ENCODE measurements at places on chromosomes 11 and 22.

- DNase-seq, result no peak
Measured at GRCh38 chr11:27837895-27838563, 137.8 kb upstream of the BDNF start.

- no peak for DNase-seq
Measured at GRCh38 chr11:132960273-132961078, 571.8 kb downstream of the OPCML start.

DNA sequence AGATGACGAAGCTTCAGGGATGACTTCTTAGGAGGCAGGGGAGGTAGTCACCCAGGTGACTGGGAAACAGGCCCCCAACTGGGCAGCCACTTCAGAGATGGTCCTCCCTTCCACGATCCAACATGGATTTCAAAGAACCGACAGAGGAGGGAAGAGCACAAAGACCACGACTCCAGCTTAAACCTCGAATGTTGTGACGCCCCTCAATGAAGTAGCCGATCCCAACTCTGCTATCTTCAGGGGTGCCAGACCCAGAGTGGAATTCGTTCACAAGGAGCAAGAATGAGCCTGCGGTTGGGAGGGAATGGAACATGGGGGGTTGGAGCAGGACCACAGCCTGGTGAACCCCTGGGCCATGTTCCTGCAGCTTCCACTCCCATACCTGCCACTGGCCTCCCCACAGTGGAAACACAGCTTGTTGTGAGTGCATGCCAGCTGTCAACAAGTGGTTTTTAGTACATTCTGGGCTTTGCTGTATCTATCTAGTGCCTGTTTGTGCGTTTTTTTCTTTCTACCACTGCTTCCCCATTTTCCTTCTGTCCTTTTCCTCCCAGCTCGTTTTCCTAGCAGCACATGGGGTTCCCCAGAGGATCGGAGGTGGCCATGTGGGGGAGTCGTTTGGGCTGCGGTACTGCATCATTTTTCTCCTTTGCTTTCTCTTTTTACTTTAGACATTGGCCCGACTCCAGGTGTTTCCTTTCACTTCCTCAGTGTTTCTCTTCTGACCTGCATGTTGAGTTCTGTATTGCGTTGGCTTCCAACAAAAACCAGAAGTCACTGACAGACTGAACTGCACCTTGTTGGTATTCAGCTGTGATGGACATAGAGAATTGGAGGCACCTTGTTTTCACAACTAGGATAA is 65.8 kb downstream of the MORC2 start:
- DNase-seq, result no peak

GRCh38 chr22:23786752-23787599 is at the start of gene SMARCB1:
Gene SMARCB1, plus strand, starts transcription at chr22:23786966. Its CDS starts 204 bp downstream, at chr22:23787170.
- no peak for DNase-seq

- DNase-seq, result no peak
Measured at GRCh38 chr11:119983240-119983732, 154.6 kb downstream of the TRIM29 start.

- no peak for DNase-seq
Measured at GRCh38 chr11:34996958-34997357, 80.5 kb downstream of the PDHX start.

DNA sequence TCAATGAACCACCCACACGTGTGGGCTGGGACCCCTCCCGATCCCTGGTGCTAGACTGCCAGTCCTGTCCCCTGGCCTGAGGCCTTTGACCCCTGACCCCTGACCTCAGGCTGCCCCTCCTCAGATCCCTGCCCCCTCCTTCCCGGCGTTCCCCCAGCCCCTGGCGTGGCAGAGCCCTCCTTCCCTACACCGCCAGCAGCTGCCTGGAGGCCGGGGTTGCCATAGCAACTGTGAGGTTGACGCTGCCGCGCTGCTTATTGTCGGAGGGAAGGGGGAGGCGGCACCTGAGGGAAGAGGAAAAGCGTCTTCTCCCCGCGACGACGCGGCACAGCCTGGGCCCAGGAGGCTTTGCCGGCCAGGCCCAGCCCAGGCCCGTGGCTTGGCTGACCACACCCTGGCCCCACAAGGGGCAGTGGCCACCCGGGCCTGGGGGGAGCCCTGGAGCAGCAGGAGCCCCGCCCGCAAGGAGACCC is 32.6 kb downstream of the SHANK3 start:
- no peak for DNase-seq

DNA sequence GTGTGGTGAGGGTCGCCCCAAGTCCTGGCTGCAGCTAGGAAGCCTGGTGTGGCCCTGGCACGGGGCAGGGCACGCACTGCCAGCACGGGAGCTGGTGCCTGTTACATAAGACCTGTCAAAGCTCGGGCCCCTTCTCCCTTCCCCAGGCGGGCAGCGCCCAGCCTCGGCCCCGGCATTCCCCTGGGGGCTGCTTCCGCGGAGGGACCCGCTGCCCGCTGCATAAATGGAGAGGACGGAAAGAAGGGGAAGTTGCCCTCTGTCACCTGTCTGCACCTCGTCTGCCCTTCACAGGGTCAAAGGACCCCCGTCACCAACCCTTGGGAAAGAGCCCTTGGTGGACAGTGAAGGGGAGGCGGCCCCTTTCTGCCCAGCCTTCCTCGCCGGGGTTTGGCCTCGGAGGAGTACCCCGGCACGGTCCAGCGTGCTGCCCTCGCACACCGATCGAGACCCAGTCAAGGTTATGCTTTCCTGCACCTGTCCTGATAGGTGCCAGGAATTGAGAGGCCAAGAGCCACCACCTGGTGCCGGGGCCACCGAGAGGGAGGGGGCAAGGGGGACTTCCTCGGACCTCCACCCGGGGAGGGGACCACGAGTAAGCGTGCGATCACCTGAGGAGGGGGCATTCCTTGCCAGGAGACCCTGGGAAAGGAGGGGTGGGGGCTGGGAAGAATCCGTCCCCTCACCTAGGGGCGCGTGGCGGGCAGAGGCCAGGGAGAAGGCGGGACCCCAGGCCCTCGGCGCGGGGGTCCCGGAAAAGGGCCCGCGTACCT is 16.8 kb upstream of the MFRP start:
- no peak for DNase-seq

DNA sequence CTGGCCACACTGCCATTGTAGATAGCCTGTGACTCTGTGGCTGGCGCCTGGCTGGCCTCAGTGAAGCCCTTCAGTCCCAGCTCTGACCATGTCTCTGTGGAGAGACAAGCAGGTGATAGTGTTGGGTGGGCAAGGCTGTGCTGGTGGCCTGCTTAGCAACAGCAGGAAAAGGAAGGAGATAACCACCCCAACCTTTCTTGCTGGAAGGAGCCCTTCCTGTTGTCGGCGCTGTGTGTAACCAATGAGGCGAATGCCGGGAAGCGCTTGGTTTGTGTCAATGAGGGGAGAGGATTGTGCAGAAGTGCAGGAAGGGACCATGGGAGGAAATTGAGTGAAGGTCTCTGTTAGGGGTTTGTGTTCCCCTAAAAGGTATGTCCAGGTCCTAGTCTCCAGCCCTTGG is 27.3 kb downstream of the PARVB start:
- DNase-seq, result no peak

DNA sequence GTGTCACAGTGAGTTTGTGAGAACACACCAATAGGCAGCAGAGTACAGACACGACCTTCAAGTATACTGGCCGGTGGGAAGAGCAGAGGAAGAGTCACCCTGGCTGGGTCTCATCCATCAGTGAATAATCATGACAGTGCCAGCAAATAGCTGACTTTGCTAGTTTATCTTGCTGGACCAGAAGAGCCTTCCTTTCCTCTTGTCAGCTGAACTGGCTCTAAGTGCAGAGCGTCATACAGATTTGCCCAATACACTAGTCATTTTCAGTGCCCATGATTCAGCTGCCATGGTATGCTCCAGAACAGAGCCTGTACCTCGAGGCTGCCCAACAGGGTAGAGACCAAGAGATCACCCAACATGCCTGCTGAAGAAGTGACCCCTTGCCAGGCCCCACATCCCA is 82.9 kb upstream of the TBCEL start:
- no peak for DNase-seq

DNA sequence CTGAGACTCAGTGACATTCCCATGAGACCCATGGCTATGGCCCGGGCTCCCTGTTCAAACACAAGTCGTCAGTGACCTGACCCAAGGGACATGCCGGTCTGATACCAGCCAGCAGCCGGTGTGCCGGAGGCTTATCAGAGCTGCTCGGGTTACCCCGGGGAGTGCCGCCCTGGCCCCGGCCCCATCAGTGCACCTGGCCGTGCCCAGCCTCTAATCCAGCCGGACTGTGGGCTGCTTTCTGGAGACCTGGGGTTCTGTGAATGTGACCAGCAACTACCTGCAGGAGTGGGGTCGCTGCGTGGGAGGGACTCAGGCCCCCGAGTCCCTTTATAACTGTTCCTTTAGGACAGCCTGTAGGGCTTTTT is 52.7 kb downstream of the LINC01488 start:
- no peak for DNase-seq

DNA sequence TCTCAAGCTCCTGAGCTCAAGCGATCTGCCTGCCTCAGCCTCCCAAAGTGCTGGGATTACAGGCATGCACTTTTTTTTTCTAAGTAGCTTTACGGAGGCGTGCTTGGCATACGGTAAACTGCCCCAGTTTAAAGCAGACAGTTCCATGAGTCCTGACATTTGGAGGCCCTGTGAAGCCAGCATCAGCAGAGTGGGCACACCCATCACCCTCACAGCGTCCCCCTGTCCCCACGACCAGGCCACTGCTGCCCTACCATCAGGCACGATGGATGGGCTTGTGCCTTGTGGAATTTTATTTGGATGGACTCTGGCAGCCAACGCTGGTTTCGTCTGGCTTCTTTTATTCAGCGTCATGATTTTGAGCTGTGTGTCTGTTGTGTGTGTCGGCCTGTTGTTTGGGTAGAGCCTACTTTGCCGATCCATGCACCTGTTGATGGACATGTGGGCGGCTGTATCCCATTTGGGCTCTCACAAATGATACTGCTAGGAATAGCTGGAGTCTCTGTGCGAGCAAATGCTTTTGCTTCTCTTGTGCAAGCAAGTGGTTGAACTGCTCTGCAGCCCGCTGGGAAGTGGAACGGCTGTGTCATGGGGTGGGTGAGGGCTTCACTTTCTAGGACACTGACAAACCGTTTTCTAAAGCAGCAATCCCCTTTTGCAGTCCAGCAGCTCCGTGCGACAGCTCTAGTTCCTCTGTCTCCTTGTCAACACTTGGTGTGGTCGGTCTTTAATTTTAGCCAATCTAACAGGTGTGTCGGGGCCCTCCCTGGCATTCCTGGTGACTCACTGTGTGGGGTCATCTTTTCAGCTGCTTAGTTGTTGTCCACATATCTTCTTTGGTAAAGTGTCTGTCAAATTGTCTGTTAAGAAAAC is 23.8 kb downstream of the KCNQ1 start:
- no peak for DNase-seq

DNA sequence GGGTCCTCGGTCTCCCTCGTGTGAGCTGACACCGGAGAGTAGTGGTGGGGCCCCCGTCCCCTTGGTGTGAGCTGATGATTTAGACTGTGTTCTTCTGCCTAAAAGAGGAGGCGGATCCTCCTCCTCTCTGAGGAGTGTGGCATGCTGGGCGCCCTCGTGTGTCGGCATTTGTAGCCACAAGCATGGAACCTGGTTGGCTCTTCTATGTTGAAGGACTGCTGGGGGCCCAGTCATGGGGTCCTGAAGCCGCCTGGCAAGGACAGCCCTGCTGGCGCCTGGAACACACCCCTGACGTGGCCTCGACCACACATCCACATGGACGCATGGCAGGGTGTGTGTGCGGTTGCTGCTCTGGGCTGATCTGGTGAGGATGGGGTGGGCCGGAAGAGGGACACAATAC is 50.2 kb downstream of the AP2A2 start:
- DNase-seq, result no peak

- no peak for DNase-seq
Measured at GRCh38 chr11:90699791-90700400, 477.0 kb upstream of the CHORDC1 start.

GRCh38 chr11:62770778-62771143 is 435 bp upstream of the TAF6L start:
- no peak for DNase-seq

DNA sequence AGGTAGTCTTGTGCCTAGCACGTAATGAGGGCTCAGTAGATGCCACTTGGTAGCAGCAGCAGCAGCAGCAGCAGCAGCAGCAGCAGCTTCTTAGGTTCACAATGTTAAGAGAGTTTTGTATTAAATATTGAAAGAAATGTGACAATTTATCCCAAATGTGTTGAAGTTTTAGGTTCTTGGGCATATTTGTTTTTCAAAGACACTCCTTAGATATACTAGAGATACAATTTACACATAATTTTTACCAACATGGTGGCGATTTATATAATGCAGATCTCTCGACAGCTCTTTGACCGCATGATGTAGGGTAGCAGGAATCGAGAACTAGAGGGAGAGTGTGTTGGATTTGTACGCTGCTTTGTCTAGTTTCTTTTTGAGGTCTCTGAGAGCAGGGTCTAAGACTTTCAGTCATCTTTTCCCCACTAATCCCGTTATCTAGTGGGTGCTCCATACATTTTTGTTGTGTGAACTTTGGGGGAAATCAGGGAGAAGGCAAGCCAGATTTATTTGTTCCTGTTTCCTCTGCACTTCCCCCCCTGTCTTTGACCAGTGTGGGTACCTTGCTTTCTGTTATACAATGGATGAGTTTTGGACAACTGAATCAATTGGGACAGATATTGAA is 1.4 kb downstream of the FDX1 start:
- no peak for DNase-seq

DNA sequence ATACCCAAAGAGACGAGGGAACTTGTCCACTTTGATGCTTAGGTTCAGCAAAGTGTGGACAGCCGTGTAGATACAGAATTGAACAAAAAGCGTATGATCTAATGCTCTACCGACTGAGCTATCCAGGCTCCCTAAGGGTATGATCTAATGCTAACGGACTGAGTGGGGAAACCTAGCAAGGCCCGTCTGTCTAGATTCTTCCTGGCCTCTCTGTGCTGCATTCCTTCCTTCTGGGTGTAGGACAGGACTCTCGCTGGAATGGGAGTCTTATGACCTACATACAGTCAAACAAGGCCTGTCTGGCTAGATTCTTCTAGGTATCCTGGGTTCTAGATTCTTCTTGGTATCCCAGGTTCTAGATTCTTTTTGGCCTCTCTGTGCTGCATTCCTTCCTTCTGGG is 8.4 kb upstream of the SLC15A3 start:
- no peak for DNase-seq

GRCh38 chr11:72760539-72761405 is 8.6 kb upstream of the ARAP1 start:
- no peak for DNase-seq

- DNase-seq, result no peak
Measured at GRCh38 chr11:26677566-26677965, 44.3 kb downstream of the SLC5A12 start.
